Stimulated activated naive B cell treated with anti-CD40 and anti-IgM and Interleukin-4, amounts not matched to agents 10 μg/mL and 1 μg/mL and 100 μg/mL, for 72 hours (primary cell): ENCODE measurements at places on chromosomes 3 and 15.

DNA sequence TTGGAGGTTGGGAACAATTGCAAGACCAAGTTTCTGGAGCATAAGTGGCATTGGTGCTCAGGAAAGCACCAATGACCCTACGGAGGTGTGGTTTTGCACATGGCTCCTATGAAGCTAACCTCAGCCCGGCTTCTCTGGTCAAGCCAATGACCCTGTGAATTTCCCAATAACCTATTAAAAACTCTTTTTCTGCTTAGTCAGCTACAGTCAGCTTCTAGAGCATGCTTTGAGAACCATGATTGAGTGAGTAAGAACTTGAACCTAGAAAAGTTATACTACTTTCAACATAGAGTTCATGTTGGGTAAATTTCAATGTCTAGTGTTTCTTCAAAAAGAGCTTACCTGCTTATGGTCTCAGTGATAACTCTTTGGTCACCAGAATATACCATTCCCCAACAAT is 163.2 kb downstream of the RSL24D1 start:
- no peak for DNase-seq

DNA sequence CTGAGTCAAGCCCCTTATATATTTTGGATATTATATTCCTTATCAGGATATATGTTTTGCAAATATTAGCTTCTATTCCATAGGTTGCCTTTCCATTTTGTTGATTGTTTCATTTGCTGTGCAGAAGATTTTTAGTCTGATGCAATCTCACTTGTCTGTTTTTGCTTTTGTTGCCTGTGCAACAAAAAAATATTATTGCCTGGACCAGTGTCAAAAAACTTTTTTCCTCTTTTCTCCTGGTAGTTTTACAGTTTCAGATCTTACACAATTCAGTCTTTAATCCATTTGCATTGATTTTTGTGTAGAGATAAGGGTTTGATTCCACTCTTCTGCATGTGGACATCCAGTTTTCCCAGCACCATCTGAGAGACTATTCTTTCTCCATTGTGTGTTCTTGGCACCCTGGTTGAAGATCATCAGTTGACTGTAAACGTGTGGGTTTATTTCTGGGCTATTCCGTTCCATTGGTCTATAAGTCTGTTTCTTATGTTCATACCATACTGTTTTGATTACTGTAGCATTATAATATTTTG is 228.9 kb upstream of the NR2E3 start:
- DNase-seq = no peak

- DNase-seq = no peak
These were observed 39.5 kb upstream of the SCAANT1 start for GRCh38 chr3:63951492-63952247.

GRCh38 chr15:89487791-89488190 is 8.6 kb downstream of the RHCG start:
- DNase-seq = no peak

DNA sequence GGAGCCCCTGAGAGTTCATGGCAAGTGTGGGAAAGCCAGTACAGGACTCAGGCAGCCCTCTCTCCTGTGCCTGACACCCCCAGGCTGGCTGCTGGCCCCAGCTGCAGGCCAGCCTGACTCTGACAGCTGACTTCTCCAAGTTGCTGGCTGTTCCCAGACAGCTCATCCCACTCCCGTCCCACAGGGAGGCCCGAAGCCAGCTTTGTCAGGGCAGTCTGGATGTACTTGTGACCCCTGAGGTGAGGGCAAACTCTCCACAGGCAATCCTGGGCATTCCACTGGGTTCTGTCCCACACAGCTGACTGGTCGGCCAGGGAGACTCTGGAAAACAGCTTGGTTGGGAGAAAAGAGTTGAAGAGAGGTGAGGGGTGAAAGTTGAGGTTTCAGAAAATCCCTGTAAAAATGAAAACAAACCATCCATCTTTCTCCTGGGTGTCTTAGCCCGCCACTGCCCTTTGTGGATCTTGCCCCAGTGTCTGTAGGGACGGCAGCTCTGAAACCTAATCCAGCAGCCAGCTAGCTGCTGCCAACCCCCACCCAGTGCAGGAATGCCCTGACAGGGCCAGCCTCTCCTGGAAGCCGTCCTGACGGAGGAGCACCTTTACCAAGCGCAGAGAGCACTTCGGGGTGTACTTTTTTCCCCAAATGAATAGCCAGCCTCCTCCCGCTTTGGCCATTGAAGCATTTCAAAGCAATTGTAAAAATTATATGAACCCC is 87.9 kb downstream of the DNAJB8 start:
- no peak for DNase-seq

- no peak for DNase-seq
These were observed 4.8 kb upstream of the RTP3 start for GRCh38 chr3:46492890-46493547.

- no peak for DNase-seq
These were observed 59.6 kb upstream of the TSC22D2 start for GRCh38 chr3:150348500-150348899.

DNA sequence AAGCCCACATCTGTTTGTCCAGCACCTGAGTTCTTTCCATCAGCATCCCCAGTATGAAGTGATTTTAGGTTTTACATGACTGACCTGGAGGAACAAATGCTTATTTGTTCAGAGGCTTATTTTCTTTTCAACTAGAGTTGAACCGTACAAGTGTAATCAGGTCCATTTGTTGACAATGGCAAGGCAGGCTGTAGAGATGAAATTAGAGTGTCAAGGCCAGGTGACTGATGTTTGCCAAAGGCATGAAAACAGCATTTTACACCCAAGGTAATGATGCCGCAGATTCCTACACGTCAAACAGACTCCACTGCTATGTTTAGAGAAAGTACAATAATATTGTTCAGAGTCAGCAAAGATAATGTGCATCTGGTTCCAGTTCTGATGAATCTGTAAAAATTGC is 96.5 kb downstream of the KCNAB1 start:
- no peak for DNase-seq

- no peak for DNase-seq
These were observed 30.6 kb upstream of the SLC6A6 start for GRCh38 chr3:14371573-14372474.
